ENCODE measurements at places on chromosomes 6 and 20. TPM values are rescaled to one million over a fixed set of nuclear protein-coding genes. Genes with fewer than 3 reads are reported as not detected.

GRCh38 chr6:159691133-159691962, 1.7 kb downstream of the SOD2 start:
- H3K4me3 ChIP-seq = peak overlapping the region; percentile 94
- H3K27ac ChIP-seq = peak overlapping the region; percentile 97
- DNase-seq = no peak
- H3K36me3 ChIP-seq = no peaks in the 10 kb centered on the region
- peaks cover 54% of the 10 kb centered on the region for H3K4me1 ChIP-seq

DNA sequence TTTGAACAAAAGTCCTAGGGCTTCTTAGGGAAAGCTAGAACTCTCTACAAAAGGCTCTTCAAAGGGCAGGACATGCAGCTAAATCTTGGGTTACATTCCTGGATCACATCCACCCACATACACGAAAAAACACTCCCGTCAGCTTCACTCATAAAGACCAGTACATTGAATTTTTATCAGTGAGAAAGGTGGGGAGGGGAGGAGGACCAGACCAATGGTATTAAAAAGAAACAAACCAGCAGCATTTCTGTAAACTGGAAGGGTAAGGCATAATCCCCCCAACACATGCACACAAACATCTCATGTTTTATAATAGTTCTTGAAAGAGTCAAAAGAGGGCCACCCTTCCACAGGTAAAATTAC, 31.6 kb downstream of the MYLK4 start:
- DNase-seq = no peak
- H3K4me1 ChIP-seq = no peaks in the 10 kb centered on the region
- no peaks in the 10 kb centered on the region for H3K36me3 ChIP-seq
- H3K4me3 ChIP-seq = no peak overlapping the region
- no peak overlapping the region for H3K27ac ChIP-seq
- no peaks in the 10 kb centered on the region for H3K27me3 ChIP-seq

DNA sequence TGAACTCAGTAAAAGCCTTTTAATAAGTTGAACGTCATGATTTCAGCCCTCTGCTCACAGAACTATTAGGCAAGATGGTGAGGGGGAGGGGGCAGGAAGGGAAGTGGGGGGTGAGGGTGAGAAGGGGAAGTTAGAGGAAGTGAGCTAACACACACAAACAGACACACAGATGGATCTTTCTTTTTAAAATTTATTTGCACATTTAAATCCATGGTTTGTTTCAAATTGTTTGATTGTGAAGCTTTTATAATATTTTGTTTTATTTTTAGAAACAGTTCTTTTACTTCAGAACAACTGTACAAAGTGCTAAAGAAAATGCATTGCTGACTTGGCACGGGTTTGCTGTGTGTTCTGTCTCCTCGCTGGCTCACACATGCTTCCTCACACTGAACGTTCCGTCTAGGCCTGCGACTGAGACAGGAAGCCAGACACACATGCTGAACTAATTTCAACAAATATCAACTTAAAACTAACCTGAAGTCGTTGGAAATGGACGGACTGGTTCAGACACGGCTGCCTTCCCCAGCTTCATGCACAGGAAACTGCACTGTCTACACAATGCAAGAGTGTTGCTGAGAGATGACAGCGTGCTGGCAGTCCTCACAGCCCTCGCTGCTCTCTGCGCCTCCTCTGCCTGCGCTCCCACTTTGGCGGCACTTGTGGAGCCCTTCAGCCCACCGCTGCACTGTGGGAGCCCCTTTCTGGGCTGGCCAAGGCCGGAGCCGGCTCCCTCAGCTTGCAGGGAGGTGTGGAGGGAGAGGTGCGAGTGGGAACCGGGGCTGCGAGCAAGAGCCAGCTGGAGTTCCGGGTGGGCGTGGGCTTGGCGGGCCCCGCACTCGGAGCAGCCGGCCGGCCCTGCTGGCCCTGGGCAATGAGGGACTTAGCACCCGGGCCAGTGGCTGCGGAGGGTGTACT, 8.1 kb upstream of the ZBP1 start:
- H3K4me3 ChIP-seq = no peak overlapping the region
- peaks cover 5% of the 10 kb centered on the region for H3K27me3 ChIP-seq
- H3K27ac ChIP-seq = no peak overlapping the region
- no peaks in the 10 kb centered on the region for H3K4me1 ChIP-seq
- peak; percentile 42 for DNase-seq

DNA sequence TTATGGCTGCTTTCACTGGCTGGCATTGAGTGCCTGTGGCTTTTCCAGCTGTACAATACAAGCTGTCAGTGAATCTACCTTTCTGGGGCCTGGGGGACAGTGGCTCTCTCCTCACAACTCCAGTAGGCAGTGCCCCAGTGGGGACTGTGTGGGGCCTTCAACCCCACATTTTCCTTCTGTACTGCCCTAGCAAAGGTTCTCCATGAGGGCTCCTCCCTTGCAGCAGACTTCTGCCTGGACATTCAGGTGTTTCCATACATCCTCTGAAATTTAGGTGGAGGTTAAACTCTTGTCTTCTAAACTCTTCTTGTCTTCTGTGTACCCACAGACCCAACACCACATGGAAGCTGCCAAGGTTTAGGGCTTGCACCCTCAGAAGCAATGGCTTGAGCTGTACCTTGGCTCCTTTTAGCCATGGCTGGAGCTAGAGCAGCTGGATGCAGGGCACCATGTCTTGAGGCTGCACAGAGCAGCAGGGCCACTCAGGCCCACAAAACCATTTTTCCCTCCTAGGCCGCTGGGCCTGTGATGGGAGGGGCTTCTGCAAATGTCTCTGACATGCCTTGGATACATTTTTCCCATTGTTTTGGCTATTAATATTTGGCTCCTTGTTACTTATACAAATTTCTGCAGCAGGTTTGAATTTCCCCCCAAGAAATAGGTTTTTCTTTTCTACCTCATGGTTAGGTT, 9.6 kb downstream of the PEX7 start:
- no peak for DNase-seq
- no peaks in the 10 kb centered on the region for H3K36me3 ChIP-seq
- no peak overlapping the region for H3K27ac ChIP-seq
- no peak overlapping the region for H3K4me3 ChIP-seq
- H3K4me1 ChIP-seq = no peaks in the 10 kb centered on the region
- no peaks in the 10 kb centered on the region for H3K27me3 ChIP-seq

DNA sequence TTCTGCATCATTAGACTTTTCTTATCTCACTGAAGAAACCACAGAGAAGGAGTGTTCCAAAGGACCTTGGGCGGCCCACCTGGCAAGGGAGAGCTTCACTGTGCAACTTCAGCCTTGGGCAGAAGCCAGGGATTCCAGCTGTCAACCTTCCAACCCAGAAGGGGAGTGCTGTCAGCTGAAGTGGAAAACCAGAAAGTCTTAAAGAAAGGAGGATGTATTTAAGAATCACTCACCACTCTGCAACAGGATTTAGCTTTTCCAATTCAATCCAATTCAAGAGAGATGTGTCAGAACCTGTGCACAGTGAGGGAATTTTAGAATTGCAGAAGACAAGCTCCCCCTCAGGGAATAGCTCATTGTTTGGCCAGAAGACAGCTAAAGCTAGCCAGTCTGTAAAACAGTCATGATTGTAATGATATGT, 553.7 kb downstream of the CD83 start:
- no peak overlapping the region for H3K4me3 ChIP-seq
- peak; percentile 49 for DNase-seq
- no peaks in the 10 kb centered on the region for H3K36me3 ChIP-seq
- H3K27me3 ChIP-seq = no peaks in the 10 kb centered on the region
- peaks cover 11% of the 10 kb centered on the region for H3K4me1 ChIP-seq

GRCh38 chr20:61664556-61665320, 400.9 kb downstream of the TAF4 start:
- no peaks in the 10 kb centered on the region for H3K4me1 ChIP-seq
- DNase-seq = no peak
- no peaks in the 10 kb centered on the region for H3K27me3 ChIP-seq
- H3K4me3 ChIP-seq = no peak overlapping the region
- H3K36me3 ChIP-seq = no peaks in the 10 kb centered on the region

The CST4 gene
- not detected for total RNA-seq

The RAMACL gene
- total RNA-seq = 3.3 TPM

The LGSN gene
- not detected for total RNA-seq

The ZNF341 gene
- total RNA-seq = 1.4 TPM
